ENCODE measurements at places on chromosomes 16 and 17. TPM values are rescaled to one million over a fixed set of nuclear protein-coding genes. Genes with fewer than 3 reads are reported as not detected.
A peak's percentile ranks its signal among the peaks of the same experiment; 100 is the strongest.

- H3K4me1 ChIP-seq, result no peaks in the 10 kb centered on the region
- no peak overlapping the region for H3K27ac ChIP-seq
- no peak for DNase-seq
- no peaks in the 10 kb centered on the region for H3K36me3 ChIP-seq
Observed at GRCh38 chr17:34644941-34645550, 65.7 kb downstream of the TMEM132E start.

GRCh38 chr16:53605831-53606400 lies 97.7 kb downstream of the RPGRIP1L start:
- no peak overlapping the region for H3K27ac ChIP-seq
- no peak overlapping the region for H3K4me3 ChIP-seq
- H3K36me3 ChIP-seq, result no peaks in the 10 kb centered on the region
- H3K27me3 ChIP-seq, result no peaks in the 10 kb centered on the region
- no peaks in the 10 kb centered on the region for H3K4me1 ChIP-seq

DNA sequence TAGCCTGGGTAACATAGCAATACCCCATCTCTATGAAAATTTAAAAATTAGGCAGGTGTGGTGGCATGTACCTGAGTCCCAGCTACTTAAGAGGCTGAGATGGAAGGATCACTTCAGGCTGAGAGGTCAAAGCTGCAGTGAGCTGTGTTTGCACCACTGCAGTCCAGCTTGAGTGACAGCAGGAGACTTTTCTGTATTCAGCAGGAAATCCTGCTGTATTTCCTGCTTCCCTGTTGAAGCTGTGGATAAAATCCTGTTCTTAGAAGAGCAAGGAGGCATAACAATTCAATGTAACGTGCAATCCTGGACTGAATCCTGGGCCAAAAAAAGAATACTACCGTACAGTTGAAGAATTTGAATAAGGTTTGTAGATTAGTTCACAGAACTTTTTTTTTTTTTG lies 62.2 kb downstream of the FBXL20 start:
- no peak overlapping the region for H3K27ac ChIP-seq
- H3K27me3 ChIP-seq, result no peaks in the 10 kb centered on the region
- DNase-seq, result peak; percentile 67
- H3K36me3 ChIP-seq, result no peaks in the 10 kb centered on the region
- H3K4me1 ChIP-seq, result peaks cover 4% of the 10 kb centered on the region
- H3K4me3 ChIP-seq, result no peak overlapping the region

- DNase-seq, result peak; percentile 73
- no peak overlapping the region for H3K4me3 ChIP-seq
Observed at GRCh38 chr16:10971560-10971961, 27.2 kb downstream of the CLEC16A start.

GRCh38 chr16:5560084-5560483 lies 462.5 kb upstream of the EEF2KMT start:
- no peaks in the 10 kb centered on the region for H3K36me3 ChIP-seq
- H3K27ac ChIP-seq, result no peak overlapping the region
- no peaks in the 10 kb centered on the region for H3K4me1 ChIP-seq
- H3K27me3 ChIP-seq, result no peaks in the 10 kb centered on the region

GRCh38 chr16:11503566-11503965 lies 83.2 kb downstream of the LITAF start:
- H3K4me3 ChIP-seq, result no peak overlapping the region
- no peaks in the 10 kb centered on the region for H3K4me1 ChIP-seq
- DNase-seq, result no peak
- H3K27me3 ChIP-seq, result no peaks in the 10 kb centered on the region

DNA sequence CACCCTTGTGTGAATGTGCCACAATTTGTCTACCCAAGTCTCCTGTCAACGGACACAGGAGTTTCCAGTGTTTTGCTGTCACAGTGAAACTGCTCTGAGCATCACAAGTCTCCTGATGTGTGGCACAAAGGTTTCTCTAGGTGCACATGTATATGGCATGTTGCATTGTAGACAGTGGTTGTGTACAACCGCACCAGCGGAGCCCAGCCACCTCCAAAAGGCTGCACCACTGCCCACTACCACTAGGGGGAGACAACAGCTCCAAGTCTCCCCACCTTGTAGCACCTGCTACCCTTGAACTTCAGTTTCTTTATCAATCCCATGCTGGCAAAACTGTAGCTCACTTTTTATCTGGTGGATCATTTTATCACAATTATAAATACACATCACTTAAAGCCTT lies 95.5 kb upstream of the ZNF469 start:
- no peak overlapping the region for H3K27ac ChIP-seq
- no peaks in the 10 kb centered on the region for H3K4me1 ChIP-seq
- H3K4me3 ChIP-seq, result no peak overlapping the region
- H3K36me3 ChIP-seq, result no peaks in the 10 kb centered on the region
- no peak for DNase-seq

GRCh38 chr17:62703261-62703775 lies 75.8 kb downstream of the MRC2 start:
- no peaks in the 10 kb centered on the region for H3K36me3 ChIP-seq
- DNase-seq, result peak; percentile 14
- H3K4me1 ChIP-seq, result peaks cover 32% of the 10 kb centered on the region
- no peaks in the 10 kb centered on the region for H3K27me3 ChIP-seq
- no peak overlapping the region for H3K4me3 ChIP-seq

GRCh38 chr17:3533752-3534151 lies 23.9 kb downstream of the TRPV3 start:
- no peak for DNase-seq
- H3K4me3 ChIP-seq, result no peak overlapping the region
- H3K27ac ChIP-seq, result no peak overlapping the region

DNA sequence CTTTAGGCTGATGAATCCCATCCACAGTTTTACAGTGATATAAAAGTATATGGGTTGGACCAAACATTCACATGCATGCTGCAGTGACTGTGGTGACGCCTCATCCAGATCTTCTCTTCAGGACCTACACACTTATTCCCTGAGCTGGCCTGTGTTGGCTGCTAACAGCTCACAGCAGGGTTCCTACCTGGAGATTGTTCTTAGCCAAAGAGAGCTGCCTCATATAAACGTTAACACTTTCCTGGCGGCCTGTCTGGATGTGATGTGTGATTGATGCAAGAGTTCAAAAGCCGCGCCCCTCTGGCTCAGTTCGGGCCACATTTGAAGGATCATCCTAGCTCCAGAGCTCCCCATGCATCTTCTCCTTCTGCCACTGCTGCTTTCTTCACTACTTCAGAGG lies 93.0 kb upstream of the NETO2 start:
- no peaks in the 10 kb centered on the region for H3K27me3 ChIP-seq
- no peaks in the 10 kb centered on the region for H3K36me3 ChIP-seq
- H3K27ac ChIP-seq, result no peak overlapping the region
- DNase-seq, result no peak
- H3K4me1 ChIP-seq, result no peaks in the 10 kb centered on the region

DNA sequence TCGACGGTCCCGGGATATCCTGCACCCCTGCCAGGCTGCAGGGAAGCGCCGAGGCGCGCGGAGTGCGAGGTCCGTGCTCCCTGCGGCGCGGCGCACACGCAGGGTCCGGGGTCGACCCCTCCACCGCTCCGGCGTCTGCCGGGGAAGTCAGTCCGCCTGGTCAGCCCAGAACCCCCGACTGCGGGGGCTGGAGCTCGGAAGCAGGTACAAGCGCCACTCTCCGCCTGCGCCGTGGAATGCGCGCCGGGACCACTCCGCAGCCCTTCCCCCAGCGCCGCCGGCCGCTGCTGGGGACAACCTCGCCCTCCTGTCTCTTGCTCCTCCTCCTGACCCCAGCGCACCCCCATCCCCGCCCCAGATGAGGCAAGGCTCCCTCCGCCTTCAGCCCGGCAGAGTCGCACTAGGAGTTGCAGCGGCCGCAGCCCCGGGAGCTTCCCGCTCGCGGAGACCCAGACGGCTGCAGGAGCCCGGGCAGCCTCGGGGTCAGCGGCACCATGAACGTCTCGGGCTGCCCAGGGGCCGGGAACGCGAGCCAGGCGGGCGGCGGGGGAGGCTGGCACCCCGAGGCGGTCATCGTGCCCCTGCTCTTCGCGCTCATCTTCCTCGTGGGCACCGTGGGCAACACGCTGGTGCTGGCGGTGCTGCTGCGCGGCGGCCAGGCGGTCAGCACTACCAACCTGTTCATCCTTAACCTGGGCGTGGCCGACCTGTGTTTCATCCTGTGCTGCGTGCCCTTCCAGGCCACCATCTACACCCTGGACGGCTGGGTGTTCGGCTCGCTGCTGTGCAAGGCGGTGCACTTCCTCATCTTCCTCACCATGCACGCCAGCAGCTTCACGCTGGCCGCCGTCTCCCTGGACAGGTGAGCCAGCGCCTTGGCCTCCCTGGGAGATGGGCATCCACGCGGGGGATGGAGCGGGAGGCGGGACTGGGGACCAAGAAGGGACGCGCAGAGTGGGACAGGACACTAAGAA lies at the start of gene GALR2:
Gene GALR2, plus strand, starts transcription at position 392 of the 974 bp plus-strand sequence. Its CDS starts 103 bp downstream, at position 495.
- H3K36me3 ChIP-seq, result no peaks in the 10 kb centered on the region
- DNase-seq, result no peak

DNA sequence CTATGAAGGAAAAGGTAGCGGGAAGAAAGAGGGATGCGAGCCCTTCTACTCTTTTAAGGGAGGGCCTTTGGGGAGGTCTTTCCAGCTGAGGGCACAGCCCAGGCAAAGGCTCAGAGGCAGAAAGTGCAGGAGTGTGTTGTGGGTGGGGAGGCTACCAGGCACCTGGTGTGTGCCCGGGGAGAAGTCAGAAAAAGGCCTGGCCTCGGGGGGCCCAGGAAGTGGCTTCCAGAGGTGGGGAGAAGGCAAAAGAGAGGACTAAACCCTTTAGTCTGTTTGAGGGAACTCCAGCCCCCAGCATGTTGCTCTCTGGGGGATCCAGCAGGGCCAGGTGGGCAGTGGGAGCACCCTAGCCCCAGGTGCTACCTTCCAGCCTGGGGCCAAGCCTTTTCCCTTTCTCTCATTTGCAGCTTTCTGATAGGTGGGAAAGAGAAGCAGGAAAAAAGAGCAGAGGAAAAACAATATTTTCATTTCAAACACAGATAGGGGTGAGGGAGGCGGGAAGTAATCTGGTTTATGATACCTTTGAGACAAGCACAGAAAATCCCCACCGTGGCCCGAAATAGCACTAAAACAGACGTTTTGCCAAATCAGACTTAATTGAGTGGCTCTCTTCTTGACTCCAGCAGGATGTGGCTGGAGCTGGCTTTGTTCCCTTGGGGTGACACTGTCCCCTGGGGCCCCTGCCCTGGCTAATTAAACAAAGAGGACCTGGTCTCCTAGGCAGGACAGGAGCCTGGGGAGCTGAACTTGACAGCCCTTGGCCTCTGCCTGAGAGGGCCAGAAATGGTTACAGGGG lies 10.4 kb downstream of the RAI1 start:
- peak; percentile 46 for DNase-seq
- H3K27ac ChIP-seq, result peak overlapping the region; percentile 30
- H3K36me3 ChIP-seq, result no peaks in the 10 kb centered on the region
- H3K27me3 ChIP-seq, result no peaks in the 10 kb centered on the region
- no peak overlapping the region for H3K4me3 ChIP-seq

GRCh38 chr17:39754161-39754957 lies 16.6 kb downstream of the GRB7 start:
- no peak overlapping the region for H3K27ac ChIP-seq
- peak overlapping the region; percentile 71 for H3K4me3 ChIP-seq
- H3K4me1 ChIP-seq, result peaks cover 9% of the 10 kb centered on the region
- H3K36me3 ChIP-seq, result no peaks in the 10 kb centered on the region
- peaks cover 15% of the 10 kb centered on the region for H3K27me3 ChIP-seq
- DNase-seq, result peak; percentile 69

- no peak for DNase-seq
- H3K4me1 ChIP-seq, result no peaks in the 10 kb centered on the region
- no peak overlapping the region for H3K4me3 ChIP-seq
- H3K27ac ChIP-seq, result no peak overlapping the region
Observed at GRCh38 chr16:17328932-17329331, 141.8 kb downstream of the XYLT1 start.

GRCh38 chr16:19520861-19521331 lies 1.0 kb downstream of the GDE1 start:
- peak overlapping the region; percentile 93 for H3K4me3 ChIP-seq
- no peaks in the 10 kb centered on the region for H3K27me3 ChIP-seq
- no peaks in the 10 kb centered on the region for H3K36me3 ChIP-seq
- peak overlapping the region; percentile 50 for H3K27ac ChIP-seq
- DNase-seq, result peak; percentile 73
- H3K4me1 ChIP-seq, result peaks cover 21% of the 10 kb centered on the region

Gene FBXW10
- total RNA-seq, result not detected

Gene CNTNAP4
- total RNA-seq, result not detected

Gene FOXJ1
- not detected for total RNA-seq

Gene SLC13A2
- not detected for total RNA-seq

Gene NOG
- 2.1 TPM for total RNA-seq

Gene SLFN12
- total RNA-seq, result 42.6 TPM

Gene MEIOC
- total RNA-seq, result not detected

Gene NPIPA7
- total RNA-seq, result 12.2 TPM
